ENCODE measurements at places on chromosomes 1 and 21. TPM values are rescaled to one million over a fixed set of nuclear protein-coding genes. Genes with fewer than 3 reads are reported as not detected.

FCER1G gene
- total RNA-seq, result 1.3 TPM

CA6 gene
- not detected for total RNA-seq

S100A7A gene
- total RNA-seq, result not detected

CBR3 gene
- not detected for total RNA-seq

OR6K2 gene
- not detected for total RNA-seq

SDE2 gene
- total RNA-seq, result 19.6 TPM

HENMT1 gene
- 15.9 TPM for total RNA-seq

DIO1 gene
- not detected for total RNA-seq

SPRR2B gene
- total RNA-seq, result not detected

NGF gene
- 0.83 TPM for total RNA-seq

METTL13 gene
- 21.4 TPM for total RNA-seq

PBX1 gene
- 98.7 TPM for total RNA-seq

LPAR3 gene
- total RNA-seq, result 14.0 TPM

CCDC30 gene
- total RNA-seq, result 3.0 TPM

CASZ1 gene
- total RNA-seq, result 18.3 TPM

MYOM3 gene
- not detected for total RNA-seq

COL16A1 gene
- total RNA-seq, result 52.2 TPM

C1orf56 gene
- 1.8 TPM for total RNA-seq

CNKSR1 gene
- total RNA-seq, result 9.9 TPM

PDZK1 gene
- 1.7 TPM for total RNA-seq

CPTP gene
- 18.7 TPM for total RNA-seq

FNDC5 gene
- 743 TPM for total RNA-seq

KRTAP7-1 gene
- not detected for total RNA-seq

TMOD4 gene
- total RNA-seq, result 0.76 TPM

LRRC71 gene
- not detected for total RNA-seq

PLA2G2A gene
- not detected for total RNA-seq

FAM163A gene
- total RNA-seq, result not detected

NUP133 gene
- 42.9 TPM for total RNA-seq

Measured in glutamatergic neuron (in vitro differentiated cells).